ENCODE measurements at places on chromosomes 2 and 18.

- DNase-seq = no peak
Measured at GRCh38 chr18:1811282-1811681, 760.0 kb downstream of the METTL4 start.

- DNase-seq = no peak
Measured at GRCh38 chr2:218655751-218656150, 3.7 kb downstream of the ZNF142 start.

DNA sequence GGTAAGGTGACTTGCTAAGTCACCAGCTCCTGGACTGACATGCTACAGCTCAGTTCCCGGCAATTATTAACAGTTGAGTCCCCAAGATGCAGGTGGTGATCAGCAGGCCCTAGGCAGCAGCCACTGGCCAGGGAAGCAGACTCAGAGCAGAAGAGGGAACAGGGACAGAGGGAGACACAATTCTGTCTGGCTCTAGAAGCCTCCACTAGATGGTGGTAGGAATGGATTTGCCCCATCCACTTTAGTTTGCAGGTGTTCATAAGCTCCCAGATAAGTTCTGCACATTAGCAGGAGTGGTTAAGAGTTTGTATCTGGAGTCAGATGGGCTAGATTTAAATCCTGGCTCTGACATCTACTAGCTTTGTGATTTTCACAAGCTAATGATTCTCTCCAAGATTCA lies 25.5 kb upstream of the SLC1A4 start:
- DNase-seq = no peak

DNA sequence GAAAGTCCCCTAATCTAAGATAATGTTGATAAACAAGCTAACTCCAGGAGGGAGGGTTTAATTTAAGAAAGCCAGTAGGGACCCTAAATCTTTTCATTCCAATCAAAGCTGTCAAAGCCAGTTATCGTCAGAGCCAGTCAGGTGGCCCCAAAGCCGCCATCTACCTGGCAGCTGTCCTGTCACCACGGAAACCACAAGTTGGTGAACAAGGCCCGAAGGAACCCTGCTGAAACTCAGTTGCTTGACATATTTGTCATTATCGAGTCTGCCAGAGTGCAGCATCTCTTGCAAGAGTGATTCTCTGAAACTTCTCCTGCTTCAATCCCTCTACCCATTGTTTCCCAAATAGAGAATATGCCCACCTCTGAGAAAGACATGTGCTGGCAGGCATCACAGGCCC lies 30.8 kb upstream of the POLE4 start:
- no peak for DNase-seq

DNA sequence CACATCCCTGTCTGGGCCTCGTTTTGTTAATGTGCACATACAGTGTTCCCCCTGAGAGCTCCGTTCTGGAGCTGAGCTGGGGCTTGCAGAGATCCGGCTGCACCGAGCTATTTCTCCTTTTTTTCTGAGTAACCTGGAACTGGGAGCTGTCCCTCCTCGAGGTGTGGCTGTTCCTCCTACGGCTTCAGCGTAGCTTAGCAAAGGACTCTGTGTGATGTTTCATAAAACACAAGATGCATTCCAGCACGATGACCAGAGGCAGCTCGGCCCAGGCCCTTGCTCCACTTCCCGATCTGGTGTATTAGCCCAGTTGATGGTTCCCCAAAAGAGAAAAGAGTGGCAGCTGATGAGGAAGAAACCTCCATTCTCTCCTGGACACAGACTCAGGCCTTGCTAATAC lies 103.0 kb downstream of the FAM210A start:
- no peak for DNase-seq

DNA sequence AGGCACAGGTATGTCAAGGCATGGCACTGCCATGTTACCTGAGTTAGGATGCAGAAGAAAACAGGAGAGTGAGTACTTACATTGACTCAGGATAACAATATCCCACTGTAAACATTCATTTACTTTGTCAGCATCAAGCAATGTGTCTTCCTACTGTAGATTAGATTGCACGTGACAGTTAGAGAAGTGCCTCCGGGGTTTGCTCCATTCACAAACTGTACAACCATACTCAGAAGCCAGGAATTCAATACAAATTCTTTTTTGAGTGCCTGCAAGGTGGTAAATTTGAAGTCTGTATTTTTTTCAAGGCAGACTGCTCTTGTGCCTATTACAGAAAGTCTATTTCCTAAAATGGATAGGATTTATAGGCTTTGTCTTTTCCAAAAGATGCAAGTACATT lies 34.1 kb downstream of the CDCA7 start:
- DNase-seq = no peak

DNA sequence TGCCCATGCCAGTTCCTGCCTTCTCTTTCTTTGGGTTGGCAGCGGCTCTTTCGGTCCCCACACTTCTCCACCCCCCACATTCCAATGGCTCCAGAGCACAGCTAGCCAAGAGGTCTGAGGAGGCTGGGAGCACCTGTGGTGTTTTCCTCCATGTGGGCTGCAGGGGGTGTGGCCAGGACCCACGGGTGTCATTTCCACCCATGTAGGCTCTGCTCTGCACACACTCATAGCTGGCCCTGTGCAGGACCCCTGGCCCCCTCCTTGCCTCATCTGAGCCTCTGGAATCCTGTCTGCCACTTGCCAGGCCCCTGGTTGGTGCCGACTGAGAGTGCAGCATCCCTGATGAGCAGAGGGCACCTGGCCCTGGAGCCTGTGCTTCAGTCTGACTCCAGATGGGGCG lies 46.3 kb downstream of the DYSF start:
- DNase-seq = no peak

All from EL (cell line).